ENCODE measurements at places on chromosomes 6 and 20.

DNA sequence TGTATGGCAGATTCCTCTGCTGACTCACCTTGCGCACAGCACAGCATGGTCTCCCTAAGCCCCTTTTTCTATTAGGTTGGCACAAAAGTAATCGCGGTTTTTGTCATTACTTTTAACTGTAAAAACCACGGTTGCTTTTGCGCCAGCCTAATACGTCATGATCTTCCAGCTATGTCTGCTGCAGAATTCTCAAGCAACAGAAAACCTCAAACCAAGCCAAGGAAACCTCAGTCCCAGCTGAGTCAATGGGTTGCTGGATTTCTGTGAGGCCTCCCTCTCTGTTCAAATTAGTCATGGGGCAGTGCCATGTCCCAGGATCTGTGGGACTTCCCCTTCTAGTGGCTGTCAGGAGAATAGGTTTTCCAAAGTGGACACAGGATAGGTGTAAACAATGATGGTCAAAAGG, 15.7 kb upstream of the ENPP1 start:
- no peak for DNase-seq

DNA sequence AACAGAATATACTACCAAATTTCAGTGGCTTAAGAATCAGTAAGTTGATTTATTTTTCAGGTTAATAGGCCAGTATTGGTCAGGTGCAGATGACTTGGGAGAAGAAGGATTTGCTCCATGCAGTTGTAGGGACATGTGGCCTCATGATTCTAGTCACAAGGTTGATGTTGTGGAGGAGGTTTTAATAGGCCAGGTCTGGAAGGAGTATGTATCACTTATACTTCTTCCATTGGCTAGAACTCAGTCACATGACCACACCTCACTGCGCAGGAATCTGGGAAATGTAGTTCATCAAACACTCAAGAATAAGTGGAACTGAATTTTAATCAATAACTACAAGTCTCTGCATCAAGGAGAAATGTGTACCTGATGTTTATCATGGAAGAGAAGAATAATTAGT, 281.5 kb upstream of the QKI start:
- DNase-seq: no peak

DNA sequence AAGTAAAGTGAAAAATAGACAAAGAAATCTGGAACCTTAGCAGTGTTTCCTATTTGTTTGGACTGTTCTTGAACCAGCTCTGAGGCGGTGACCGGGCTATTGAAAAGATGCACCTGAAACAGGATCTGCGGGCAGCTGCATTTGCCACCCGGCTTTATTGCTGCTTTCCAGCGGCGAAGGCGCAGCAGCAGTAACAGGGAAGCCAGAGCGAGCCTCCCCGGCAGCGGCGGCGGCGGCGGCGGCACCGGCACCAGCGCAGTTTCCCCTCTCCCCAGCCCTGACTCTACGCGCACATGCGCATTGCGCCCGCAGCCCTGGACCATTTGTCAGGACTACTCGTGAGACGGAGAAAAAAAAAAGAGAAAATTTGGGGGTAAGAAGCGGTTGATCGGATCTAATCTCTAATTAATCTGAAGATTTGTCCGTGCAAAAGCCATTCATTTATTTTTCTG, at the start of gene L3MBTL3:
Gene L3MBTL3 (plus strand): TSS at position 290 of the 452 bp plus-strand sequence. CDS start 24,119 bp downstream, outside the sequence.
- peak; percentile 82 for DNase-seq

GRCh38 chr6:92427453-92427852, 991.9 kb downstream of the EPHA7 start:
- no peak for DNase-seq

DNA sequence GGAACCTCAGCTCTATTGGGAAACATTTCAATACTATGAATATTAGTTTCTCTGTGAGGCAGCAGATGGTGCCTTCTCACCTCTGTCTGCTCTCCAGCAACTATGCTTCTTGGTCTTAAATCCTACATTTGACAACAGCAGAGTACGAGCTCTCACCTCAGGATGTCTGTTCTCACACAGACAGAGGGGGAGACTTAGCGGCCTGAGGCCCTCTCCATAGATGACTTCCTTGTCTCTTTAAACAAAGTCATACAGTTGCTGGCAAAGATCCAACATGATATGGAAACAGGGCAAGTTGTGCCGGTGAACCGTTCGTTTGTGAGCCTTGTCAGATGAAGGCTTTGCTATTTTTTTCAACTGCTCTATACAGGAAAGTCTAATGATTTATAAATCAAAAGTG, 43.7 kb upstream of the GABRR1 start:
- no peak for DNase-seq

DNA sequence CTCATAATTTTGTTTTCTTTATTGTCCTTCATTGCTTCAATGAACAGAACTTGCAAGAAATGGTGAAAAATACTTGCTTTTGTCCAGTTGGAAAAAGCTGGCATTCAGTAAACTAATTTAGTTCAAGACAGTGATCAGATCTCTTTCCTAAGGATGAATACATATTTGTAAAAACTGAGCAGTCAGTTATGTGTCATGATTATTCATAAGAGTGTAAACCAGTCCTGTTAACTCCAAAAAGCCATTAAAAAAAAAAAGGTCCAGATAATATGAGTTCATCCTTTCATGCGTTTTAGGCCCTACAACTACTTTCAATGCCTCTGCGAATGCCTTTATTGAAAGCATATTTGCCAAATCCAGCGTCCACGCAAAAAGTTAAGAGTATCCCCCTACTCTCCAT, 609 bp downstream of the PGM3 start:
- no peak for DNase-seq

GRCh38 chr6:120587381-120587780, 746.9 kb downstream of the TBC1D32 start:
- DNase-seq: no peak

DNA sequence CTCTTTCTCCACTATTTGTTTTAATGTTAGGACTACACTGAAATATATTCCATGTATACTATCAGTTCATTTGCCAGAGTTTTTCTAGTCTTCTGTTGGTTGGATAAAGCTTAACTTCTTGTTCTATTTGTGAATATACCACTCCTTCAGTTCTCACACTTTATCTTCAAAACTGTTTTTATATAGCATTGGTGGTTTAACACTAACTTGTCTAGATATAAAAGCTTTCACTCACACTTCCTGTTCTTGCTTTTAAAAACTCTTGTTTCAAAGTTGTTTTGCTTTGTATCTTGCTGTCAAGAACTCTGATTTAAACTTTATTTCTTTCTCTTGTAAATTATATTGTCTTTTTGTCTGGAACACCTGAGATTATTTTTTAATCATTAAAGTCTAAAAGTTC, 226.8 kb upstream of the TENT5A start:
- no peak for DNase-seq

DNA sequence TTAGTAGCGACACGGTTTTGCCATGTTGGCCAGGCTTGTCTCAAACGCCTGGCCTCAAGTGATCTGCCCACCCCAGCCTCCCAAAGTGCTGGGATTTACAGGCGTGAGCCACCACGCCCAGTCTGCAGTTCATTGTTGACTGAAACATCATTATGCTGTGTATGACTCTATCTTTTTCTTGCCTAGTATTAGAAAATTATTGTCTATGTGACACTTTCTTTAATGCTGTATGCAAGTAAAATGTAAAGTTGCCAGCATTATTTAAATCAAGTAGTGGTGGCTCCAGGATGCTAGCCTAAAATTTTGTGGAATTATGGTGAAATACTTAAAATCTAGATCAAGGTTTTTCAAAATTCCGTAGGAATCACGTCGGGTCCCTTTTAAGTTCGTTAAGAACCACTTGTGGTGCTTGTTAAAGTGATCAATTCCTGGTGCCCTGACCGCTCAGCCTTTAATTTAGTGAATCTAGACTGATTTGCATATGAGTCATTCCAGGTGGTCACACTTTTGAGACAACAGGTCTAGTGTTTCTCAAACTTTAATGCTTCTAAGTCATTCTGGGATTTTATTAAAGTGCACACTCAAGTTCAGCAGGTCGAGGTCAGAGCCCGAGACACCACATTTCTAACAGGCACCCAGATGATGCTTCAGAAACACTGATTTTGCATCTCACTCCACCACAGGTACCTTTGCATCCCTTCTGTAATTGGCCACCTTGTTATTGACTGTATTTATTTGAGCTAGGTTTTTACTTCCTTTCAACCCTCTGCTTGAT, 132.6 kb upstream of the MTHFD1L start:
- no peak for DNase-seq

GRCh38 chr6:63597141-63598048, 25.1 kb downstream of the LOC128125822 start:
- DNase-seq: no peak

- DNase-seq: no peak
These were observed 2.4 kb downstream of the METTL24 start for GRCh38 chr6:110355727-110356126.

DNA sequence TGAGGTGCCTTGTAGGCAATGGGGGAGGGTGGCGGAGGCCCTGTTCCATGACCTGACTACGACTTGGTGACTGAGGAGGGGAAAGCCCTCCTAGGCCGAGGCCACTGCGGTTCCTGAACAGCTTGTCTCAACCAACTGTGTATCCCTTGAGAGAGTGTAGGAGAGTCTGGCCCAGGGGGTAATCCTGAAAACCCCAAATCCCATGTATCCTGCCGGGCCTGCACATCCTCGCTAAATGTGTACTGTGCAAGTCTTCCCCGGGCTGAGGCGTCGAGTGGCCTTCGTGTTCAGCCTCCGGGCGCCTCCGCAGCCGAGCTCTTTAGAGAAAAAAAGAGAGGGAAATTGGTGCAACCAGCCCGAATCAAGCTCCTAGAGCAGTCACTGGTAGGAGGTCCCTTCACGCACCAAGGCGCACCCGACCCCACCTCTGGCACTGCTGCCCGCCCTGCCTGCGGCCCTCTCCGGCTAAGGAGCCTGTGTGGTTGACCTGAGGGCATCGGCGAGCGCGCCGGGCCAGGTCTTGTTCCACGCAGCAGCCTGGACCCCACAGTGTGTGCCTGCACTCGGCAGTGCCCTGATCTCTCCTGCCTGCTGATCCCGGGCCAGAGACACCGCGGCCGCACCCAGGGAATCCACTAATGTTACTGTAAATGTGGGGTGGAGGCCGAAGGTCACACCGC, 7.3 kb downstream of the SIM1 start:
- DNase-seq: no peak

GRCh38 chr20:51458751-51459439, 83.6 kb downstream of the NFATC2 start:
- no peak for DNase-seq

DNA sequence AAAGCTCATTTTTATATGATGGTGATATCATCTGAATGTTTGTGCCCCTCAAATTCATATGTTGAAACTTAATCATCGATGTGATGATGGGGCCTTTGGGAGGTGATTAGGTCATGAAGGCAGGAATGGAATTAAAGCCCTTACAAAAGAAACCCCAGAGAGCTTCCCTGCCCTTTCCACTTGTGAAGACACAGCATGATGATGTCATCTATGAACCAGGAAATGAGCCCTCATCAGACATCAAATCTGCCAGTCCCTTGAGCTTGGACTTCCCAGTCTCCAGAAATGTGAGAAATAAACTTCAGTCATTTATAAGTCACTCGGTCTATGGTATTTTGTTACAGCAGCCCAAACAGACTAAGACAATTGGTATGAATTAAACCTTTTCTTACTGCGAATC, 153.1 kb downstream of the MYB start:
- no peak for DNase-seq

- DNase-seq: no peak
These were observed 38.9 kb downstream of the HECA start for GRCh38 chr6:139173822-139174221.

DNA sequence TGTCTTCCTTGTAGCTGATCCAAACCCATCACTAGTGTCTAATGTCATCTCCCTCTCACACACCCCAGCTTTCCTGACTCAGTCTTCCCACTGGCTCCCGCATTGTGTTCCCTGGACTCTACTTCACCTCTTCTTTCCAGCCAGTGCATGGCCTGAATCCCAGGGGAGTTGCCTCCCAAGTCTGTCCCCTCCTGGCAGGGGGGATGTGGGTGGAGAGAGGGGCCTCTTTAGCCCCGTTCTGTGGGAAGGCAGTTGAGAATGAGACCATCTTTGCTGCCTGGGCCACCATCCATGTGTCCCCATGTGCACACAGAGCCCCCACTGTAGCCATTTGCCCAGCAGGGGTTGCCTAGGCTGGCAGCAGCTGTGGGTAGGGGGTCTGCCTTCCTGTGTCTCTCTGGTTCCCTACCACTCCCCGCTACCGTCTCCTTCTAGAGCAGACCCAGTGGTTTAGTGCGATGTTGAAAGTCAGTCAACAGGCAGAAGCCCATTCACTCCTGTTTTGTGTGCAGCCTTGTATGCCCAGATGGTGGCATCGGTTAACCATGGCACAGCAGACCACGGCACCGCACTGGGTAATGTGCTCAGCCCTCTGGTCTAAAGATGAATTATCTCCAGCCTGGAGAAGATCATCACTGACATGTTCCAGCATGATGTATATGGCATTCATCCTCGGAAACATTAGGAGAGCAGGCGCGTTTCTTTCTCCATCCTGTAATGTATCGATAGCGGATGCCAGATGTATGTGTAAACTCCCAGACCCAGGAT, 178.8 kb upstream of the SNX9 start:
- DNase-seq: no peak

DNA sequence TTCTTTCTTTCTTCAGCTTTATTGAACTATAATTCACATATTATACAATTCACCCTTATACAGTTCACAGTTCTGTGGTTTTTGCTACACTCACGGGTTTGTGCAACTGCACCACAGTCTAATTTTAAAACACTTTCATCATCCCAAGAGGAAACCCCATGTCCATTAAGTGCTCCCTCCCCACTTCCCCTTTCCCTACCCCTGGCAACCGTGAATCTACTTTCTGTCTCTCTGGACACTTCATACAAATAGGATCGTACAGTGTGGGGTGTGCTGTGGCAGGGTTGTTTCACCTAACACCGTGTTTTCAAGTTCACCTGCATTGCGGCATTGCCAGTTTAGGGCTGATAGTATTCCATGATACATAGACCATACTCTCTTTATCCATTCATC, 118.8 kb downstream of the PHACTR3 start:
- no peak for DNase-seq

- no peak for DNase-seq
These were observed 180.1 kb upstream of the RNF24 start for GRCh38 chr20:4195499-4195898.

DNA sequence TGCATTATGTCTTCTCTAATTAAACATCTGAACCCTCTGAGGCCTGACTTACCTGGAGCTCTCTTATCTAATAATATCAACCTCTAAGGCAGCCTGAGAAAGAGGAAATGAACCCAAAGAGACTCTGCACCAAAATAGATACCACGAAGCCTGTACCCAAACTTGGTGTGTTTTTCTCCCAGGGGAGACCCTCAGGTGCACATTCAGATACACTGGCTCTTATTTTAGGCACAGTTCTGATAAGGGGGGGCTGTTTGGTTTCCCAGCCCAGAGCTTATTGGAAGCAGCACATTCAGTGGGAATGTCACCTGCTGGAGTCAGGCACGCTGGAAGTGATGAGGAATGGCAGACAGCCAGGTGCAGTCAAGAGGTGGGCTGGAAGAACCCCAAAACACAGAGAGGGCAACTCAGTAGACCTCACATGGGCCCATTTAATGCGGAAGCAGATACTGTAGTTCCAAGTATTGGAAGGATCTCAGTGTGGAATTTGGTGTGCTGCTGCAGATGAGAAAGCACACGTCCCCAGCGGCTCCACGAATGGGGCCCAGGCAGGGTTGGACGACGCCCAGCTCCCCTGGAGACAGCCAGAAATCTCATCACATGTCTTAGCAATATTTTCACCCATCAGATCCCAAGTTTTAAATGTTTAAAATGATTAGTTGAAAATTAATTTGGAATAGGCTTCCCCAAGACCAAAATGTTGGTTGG, 9.7 kb upstream of the CCR6 start:
- DNase-seq: no peak

All from effector CD4-positive, alpha-beta T cell (primary cell).